ENCODE measurements at places on chromosomes 13 and 19.
A peak's percentile ranks its signal among the peaks of the same experiment; 100 is the strongest.

GRCh38 chr19:50264483-50265186 lies 61.2 kb downstream of the MYH14 start:
- DNase-seq, result no peak

GRCh38 chr19:6521718-6522646 lies 8.8 kb upstream of the TNFSF9 start:
- DNase-seq, result peak; percentile 72

DNA sequence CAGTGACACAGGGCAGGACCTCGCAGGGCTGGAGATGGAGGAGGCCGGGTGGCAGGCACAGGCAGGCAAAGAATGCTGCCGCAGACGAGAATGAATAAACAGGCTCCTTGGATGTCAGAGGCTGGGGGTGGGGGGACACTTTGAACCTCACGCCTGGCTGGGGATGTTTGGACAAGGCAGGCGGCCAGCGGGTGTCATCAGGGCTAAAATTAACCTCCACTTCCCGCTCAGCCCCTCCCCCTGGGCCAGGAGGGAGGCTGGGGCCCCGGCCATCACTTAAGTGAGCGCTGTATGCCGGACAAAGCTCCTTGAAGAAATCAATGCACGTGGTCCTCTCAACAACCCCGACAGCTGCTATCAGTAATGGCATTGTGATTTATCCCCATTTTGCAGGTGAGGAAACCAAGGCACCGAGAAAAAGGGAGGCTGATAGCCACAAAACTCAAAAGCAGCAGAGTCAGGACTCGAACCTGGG lies 10.3 kb upstream of the FUT5 start:
- DNase-seq, result no peak

- DNase-seq, result no peak
Observed at GRCh38 chr13:30169442-30169841, 137.9 kb downstream of the KATNAL1 start.

- no peak for DNase-seq
Observed at GRCh38 chr19:45402298-45403061, 2.4 kb downstream of the PPP1R13L start.

DNA sequence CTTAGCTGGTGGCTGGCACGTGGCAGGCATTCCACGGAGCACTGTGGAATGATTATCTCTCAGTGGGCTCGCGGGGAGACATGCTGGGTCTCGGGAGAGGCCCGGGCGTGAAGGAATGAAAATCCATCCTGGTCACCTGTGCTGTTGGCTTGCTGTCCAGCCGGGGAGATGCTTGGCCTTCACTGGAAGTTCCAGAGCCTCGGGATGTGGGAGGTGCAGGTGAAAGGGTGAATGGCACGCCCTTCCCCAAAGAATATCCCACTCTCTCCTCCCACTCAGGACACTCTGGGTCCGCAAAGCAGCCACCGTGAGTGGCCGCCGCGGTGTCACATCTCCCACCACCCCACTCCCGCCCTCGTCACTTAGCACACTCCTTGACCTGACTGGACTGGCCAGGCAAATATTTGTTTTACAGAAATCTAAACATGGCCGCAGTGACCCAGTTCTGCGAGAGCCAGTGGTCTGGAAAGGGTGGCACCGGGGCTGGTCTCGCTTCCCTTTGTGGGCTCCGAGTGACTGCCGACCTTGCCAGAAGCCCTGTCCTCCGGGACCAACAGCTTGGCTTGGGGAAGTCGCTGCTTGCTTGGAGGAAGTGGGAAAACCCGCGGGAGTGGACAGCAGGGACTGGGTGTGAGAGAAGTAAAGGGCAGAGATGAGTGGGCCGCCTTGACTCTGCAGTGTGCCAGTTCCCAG lies 8.0 kb downstream of the DPP9 start:
- DNase-seq, result no peak

- DNase-seq, result peak; percentile 74
Observed at GRCh38 chr19:8487137-8487851, 15.1 kb downstream of the PRAM1 start.

GRCh38 chr13:95212983-95213850 lies 88.0 kb downstream of the ABCC4 start:
- DNase-seq, result no peak

DNA sequence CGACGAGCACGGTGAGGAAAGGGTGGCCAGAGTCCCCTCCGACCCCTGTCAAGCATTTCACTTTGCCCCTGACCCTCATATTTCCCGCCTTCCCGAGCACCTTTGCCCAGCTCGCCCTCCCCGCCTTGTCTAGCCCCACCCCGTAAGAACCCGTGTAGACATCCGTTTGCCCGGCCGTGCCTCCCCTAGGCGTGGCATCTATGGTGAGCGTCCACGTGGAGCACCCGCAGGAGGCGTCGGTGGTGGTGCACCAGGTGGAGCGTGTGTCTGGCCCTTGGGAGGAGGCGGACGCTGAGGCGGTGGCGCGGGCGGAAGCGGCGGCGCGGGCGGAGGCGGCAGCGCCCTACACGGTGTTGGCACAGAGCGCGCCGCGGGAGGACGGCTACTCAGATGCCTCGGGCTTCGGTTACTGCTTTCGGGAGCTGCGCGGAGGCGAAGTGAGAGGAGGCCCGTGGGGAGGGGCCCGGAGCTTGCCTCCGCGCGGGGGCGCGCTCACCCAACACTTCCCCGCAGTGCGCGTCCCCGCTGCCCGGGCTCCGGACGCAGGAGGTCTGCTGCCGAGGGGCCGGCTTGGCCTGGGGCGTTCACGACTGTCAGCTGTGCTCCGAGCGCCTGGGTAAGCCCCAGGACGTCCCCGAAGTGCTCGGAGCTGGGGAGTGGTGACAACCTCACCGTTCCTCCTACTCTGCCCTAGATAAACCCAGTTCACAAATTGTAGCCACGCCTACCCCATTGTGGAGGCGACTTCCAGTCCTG lies 4.2 kb downstream of the LTBP4 start:
- peak; percentile 88 for DNase-seq

- no peak for DNase-seq
Observed at GRCh38 chr19:40741527-40742390, 8.5 kb downstream of the ACTMAP start.

DNA sequence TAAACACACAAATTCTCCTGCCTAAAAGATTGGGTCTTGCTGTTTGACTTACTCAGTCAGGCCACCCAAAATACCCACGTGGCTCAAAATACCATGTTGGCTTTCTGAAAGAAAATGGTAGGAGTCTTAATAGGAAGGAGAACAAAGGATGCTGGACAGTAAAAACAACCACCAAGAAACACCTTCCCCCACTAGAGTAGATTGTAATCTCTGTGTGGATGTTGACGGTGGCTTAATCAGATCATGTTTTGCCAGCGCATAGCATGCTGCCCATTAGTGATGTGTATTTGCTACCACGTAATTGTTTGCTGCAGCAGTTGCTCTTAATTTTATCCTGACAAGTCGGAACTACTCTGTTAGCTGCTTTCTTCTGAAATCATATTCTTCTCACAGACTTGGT lies 1229.3 kb upstream of the SLC10A2 start:
- DNase-seq, result no peak

DNA sequence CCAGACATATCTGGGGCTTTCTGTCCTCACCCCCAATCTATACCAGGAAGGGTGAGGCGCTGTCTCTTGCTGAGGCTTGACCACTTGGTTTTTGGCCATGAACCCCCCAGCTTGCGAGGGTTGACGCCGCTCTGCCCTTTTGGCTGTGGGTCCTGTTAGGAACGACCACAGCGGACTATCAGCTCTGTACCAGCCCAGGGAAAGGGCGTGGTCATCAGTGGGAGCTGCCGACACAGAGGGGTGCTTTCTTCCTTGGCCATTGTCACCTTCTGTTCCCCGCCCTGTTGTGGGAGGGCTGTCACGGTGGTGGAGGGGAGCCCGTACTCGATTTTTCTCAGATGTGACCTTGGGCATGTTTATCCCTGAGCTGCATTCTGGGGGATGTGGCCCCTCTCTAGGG lies 5.7 kb downstream of the DCAF15 start:
- DNase-seq, result no peak

GRCh38 chr19:32363175-32363574 lies 17.8 kb downstream of the ZNF507 start:
- DNase-seq, result no peak

DNA sequence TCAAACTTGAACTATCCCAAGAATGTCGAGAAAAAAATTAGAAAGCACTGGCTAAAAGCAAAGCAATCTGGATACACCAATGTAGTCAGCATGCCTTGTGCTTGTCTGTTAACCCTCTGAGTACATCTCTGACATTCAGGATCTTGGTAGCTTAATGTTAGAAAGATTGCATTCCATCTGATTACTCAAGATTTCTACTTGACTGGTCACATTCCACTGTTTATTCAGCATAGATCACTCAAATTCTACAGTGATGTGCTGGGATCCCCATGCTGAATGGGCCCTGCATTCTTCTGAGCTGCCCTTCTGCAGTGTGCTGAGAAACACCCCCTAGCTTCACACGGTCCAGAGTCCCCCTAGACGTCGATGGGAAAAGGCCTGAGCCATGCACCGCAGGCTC lies 295.4 kb upstream of the MAB21L1 start:
- no peak for DNase-seq

GRCh38 chr13:70034286-70034685 lies 73.3 kb upstream of the ATXN8OS start:
- no peak for DNase-seq

- no peak for DNase-seq
Observed at GRCh38 chr19:39304701-39305571, 8.7 kb downstream of the IFNL1 start.

- DNase-seq, result peak; percentile 46
Observed at GRCh38 chr19:14347999-14348889, 33.0 kb upstream of the ADGRE5 start.

- DNase-seq, result no peak
Observed at GRCh38 chr19:1229924-1230782, 7.7 kb downstream of the CBARP start.

DNA sequence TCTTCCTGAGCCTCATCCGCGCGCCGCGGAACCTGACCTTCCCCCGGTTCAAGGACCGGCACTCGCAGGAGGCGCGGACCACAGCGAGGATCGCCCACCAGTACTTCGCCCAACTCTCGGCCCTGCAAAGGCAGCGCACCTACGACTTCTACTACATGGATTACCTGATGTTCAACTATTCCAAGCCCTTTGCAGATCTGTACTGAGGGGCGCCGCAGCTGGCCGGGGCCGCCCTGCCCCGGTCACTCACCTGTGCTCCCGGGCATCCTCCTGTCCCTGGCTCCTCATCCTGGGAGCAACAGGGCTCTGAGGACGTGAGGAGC lies 23.9 kb upstream of the KCTD15 start:
- no peak for DNase-seq
